Diencephalon (tissue), 1 donor: ENCODE measurements at places on chromosomes 4 and X. TPM values are rescaled to one million over a fixed set of nuclear protein-coding genes. Genes with fewer than 3 reads are reported as not detected.

Gene SLC7A11
- 52.1 TPM for total RNA-seq

Gene MAGEC3
- total RNA-seq: 0.23 TPM

Gene JAKMIP1
- 26.8 TPM for total RNA-seq

Gene IL1RAPL2
- 6.5 TPM for total RNA-seq

Gene PLCXD1
- total RNA-seq: 21.2 TPM

Gene DUSP9
- total RNA-seq: 2.8 TPM

Gene GPR50
- 0.23 TPM for total RNA-seq

Gene NAP1L3
- total RNA-seq: 164 TPM

Gene ARHGAP24
- total RNA-seq: 15.0 TPM

Gene PAGE4
- total RNA-seq: not detected

Gene ADAMTS3
- 13.1 TPM for total RNA-seq

Gene SPINK2
- not detected for total RNA-seq

Gene LONRF3
- total RNA-seq: 3.7 TPM
